ENCODE measurements at places on chromosomes 1 and 21. TPM values are rescaled to one million over a fixed set of nuclear protein-coding genes. Genes with fewer than 3 reads are reported as not detected.

Gene TTC34
- total RNA-seq = 1.8 TPM

Gene SUSD4
- not detected for total RNA-seq

DNA sequence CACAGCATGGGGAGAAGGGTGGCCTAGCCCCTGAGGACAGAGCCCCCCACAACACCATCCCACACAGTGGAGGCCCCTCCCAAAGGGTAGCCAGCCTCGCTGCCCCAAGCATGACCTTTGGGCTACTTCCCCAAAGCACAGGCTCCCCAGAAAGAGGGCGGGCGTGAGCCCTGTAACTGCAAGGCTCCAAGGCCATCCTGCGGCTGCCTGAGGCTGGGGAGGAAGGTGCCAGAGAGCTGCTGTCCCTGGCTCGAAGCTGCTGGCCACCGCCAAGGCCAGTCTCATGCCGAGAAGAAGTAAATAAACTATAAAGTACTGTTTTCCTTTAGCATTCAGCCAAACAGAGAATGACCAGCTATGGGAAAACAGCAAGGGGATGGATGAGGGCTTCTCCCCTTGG, 27.5 kb downstream of the UBASH3A start:
- H3K27ac ChIP-seq = no peak overlapping the region
- DNase-seq = no peak
- peaks cover 49% of the 10 kb centered on the region for H3K4me1 ChIP-seq

Gene MYOG
- not detected for total RNA-seq

Gene TEDDM1
- total RNA-seq = not detected

Gene STIL
- total RNA-seq = 26.3 TPM

Gene MYBPH
- total RNA-seq = not detected

Gene PPM1J
- 1.1 TPM for total RNA-seq

Gene S100A7
- not detected for total RNA-seq

- H3K4me1 ChIP-seq = no peaks in the 10 kb centered on the region
- no peak overlapping the region for H3K27ac ChIP-seq
- DNase-seq = no peak
- no peak overlapping the region for H3K4me3 ChIP-seq
Observed at GRCh38 chr1:222099746-222100145, 357.9 kb upstream of the DUSP10 start.

- peaks cover 7% of the 10 kb centered on the region for H3K27me3 ChIP-seq
- DNase-seq = no peak
- no peaks in the 10 kb centered on the region for H3K36me3 ChIP-seq
Observed at GRCh38 chr1:93980320-93981273, 71.4 kb upstream of the GCLM start.

DNA sequence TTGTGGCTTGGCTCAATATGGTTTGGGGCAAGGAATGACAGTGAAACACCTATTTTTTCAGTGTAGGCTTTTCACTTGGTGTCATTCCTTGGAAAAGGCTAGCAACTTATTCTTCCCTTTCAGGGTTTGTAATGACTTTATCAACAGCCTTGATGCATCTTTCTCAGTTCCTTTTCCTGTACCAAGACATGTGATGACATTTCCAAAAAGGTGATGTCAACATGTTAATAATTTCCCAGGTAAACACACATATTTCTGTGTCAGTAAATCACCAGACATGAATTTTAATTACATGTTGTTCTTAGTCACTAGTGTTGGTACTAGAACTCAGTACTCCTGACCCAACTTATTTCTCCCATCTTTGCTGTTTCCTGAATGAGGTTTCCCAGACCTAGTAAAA, 37.8 kb upstream of the RRP15 start:
- no peaks in the 10 kb centered on the region for H3K36me3 ChIP-seq
- H3K4me1 ChIP-seq = no peaks in the 10 kb centered on the region
- H3K4me3 ChIP-seq = no peak overlapping the region

Gene DMBX1
- total RNA-seq = not detected

Gene SMIM12
- total RNA-seq = 66.2 TPM

Gene GJA8
- not detected for total RNA-seq

- H3K4me1 ChIP-seq = peaks cover 39% of the 10 kb centered on the region
- no peak overlapping the region for H3K4me3 ChIP-seq
- DNase-seq = no peak
- H3K27ac ChIP-seq = no peak overlapping the region
- peaks cover 36% of the 10 kb centered on the region for H3K36me3 ChIP-seq
- no peaks in the 10 kb centered on the region for H3K27me3 ChIP-seq
Observed at GRCh38 chr1:89001510-89001909, 9.1 kb upstream of the KYAT3 start.

- H3K36me3 ChIP-seq = peaks cover 11% of the 10 kb centered on the region
- no peaks in the 10 kb centered on the region for H3K27me3 ChIP-seq
- peak overlapping the region; percentile 37 for H3K27ac ChIP-seq
- H3K4me1 ChIP-seq = peaks cover 41% of the 10 kb centered on the region
- H3K4me3 ChIP-seq = no peak overlapping the region
Observed at GRCh38 chr1:235855811-235856429, 10.8 kb downstream of the LYST start.

DNA sequence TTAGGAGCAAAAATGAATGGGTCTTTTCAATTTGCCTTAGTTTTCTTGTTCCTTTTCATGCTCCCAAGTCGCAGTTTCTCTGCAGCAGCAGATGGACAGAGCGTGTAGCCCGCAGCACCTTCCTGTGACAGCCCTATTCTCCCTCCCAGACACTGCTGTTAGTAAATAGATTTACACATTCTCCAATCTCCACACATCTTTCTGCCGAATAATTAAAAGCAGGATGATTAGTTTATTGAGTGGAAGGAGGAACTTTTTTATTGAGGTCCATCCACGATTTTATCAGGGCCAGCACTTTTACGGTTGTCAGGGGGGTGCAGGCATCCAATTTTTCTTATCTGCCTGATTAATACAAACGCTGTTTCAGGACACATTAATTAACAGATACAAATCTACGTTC, 98.2 kb upstream of the USH2A start:
- no peaks in the 10 kb centered on the region for H3K4me1 ChIP-seq
- H3K4me3 ChIP-seq = no peak overlapping the region
- H3K27ac ChIP-seq = no peak overlapping the region
- H3K27me3 ChIP-seq = no peaks in the 10 kb centered on the region

DNA sequence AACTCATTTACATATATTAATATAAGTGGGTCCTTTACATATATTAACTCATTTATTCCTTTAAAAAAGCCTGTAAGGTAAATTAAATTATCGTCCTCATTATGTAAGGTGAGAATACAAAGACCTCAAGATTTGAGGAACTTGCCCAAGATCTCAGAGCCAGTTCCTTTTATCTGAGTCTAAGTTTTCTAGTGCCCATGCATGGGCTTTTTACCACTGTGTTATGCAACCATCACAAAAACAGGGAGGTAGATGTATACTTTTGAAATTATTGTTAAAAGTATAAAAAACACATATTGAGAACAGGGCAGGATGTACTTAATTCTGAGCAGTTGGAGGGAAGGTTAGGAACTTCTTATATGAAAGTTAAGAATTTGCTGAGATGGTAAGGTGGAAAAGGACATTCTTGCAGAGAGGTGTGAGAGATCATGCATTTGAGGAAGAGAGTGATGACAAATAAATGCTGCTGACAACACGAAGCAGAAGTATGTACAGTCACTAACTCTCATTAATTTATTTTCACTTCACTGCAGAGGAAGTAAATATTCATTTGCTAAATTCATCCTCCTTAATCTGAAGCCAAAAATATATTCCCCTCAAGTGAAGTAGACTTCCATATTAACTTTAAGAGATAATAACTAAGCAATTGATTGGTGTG, 28.9 kb upstream of the LYPLAL1 start:
- no peaks in the 10 kb centered on the region for H3K36me3 ChIP-seq
- DNase-seq = no peak
- no peaks in the 10 kb centered on the region for H3K4me1 ChIP-seq
- H3K4me3 ChIP-seq = no peak overlapping the region
- H3K27me3 ChIP-seq = peaks cover 2% of the 10 kb centered on the region

DNA sequence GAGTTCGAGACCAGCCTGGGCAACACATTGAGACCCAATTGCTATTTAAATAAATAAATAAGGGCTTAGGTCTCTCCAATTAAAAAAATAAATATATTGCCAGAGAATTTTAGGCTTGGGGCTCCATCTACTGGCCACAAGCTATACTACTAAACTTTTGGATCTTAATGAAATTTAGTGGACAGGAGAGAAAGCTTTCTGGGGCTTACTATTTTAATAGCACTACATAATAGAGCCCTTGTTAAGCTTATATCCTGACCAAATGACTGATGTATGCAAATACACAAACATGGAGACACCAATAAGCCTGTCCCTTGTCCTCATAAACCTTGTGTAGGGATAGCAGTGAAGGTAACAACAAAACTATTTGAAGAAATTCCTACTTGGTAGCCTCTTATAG, 18.4 kb downstream of the CCT3 start:
- DNase-seq = no peak
- H3K36me3 ChIP-seq = peaks cover 45% of the 10 kb centered on the region
- H3K4me3 ChIP-seq = no peak overlapping the region
- H3K27me3 ChIP-seq = no peaks in the 10 kb centered on the region

DNA sequence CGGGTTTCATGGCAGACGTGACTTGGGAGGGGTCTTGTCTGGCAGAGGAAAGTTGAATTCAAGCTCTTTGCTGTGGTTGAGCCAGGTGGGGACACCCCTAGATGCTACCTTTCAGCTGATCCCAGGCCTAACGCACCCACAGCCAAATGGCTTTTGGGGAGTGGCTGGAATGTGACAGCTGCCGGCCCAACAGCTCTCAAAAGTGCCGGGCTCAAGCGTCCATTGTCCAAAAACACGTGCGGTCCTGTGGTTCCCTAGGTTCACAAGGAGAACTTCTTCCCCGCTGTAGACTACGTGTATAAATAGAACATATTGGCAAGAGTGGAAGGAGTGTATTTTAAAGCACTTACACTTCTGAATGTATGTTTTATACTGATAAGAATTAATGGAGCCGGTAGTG, 87.1 kb upstream of the ARHGEF16 start:
- peaks cover 2% of the 10 kb centered on the region for H3K4me1 ChIP-seq
- H3K27me3 ChIP-seq = no peaks in the 10 kb centered on the region
- no peak for DNase-seq
- no peak overlapping the region for H3K27ac ChIP-seq
- H3K36me3 ChIP-seq = no peaks in the 10 kb centered on the region

DNA sequence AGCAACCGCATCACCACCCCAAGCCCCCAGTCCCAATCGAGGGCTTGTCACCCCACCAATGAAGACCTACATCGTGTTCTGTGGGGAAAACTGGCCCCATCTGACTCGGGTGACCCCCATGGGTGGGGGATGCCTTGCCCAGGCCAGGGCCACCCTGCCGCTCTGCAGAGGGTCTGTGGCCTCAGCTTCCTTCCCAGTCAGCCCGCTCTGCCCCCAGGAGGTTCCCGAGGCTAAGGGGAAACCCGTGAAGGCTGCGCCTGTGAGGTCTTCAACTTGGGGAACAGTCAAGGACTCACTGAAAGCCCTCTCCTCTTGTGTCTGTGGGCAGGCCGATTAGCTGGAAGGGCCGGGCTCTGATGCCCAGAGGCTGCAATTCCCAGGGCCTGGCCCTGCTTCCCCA, 2.0 kb downstream of the SRARP start:
- H3K36me3 ChIP-seq = no peaks in the 10 kb centered on the region
- no peak overlapping the region for H3K4me3 ChIP-seq
- peaks cover 19% of the 10 kb centered on the region for H3K4me1 ChIP-seq
- DNase-seq = no peak

Gene OTUD3
- 16.1 TPM for total RNA-seq

GRCh38 chr1:167748906-167749305, 27.1 kb downstream of the MPZL1 start:
- no peak for DNase-seq
- no peaks in the 10 kb centered on the region for H3K27me3 ChIP-seq
- H3K36me3 ChIP-seq = peaks cover 6% of the 10 kb centered on the region
- H3K4me3 ChIP-seq = no peak overlapping the region
